Hindlimb muscle (tissue), 1 donor: ENCODE measurements at places on chromosomes 2 and 18.

- DNase-seq, result no peak
Measured at GRCh38 chr18:62011416-62011815, 118.6 kb upstream of the RNF152 start.

DNA sequence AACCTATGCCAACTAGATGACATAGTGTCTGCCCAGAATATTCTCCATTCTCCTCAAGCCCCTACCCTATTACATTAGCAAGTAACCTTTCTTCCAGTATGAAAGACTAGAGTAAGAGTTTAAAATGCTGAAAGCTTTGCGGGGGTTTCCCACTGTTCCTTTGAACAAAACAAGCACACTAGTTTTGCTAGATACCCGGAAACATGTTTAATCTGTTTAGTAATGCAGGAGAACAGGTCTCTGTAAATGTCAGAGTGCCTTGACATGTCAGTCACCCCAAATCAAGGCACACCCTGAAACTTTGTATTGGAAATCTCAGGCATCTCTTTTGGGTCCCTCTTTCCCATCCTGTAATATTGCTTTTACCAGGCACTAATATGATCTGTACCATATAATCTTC lies 11.6 kb downstream of the GALNT5 start:
- DNase-seq, result no peak

DNA sequence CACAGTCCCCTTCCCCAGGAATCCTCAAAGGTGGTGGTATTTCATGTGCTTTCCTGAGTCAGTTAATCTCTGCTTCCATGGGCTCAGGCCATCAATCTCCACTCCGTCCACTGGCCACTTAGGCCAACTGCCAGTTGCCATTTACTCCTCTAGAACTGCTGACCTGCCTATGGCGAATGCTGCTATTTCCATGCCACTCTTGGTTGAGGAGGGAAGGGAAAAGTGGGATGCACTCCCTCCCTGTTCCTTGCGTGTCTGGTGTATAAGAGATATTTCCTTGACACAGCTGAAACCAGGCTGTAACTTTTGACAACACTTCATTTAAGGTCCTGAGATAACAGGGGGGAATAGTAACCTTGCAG lies 261.5 kb downstream of the MREG start:
- DNase-seq, result no peak

GRCh38 chr2:75195076-75195691 lies 4.1 kb downstream of the TACR1 start:
- no peak for DNase-seq

DNA sequence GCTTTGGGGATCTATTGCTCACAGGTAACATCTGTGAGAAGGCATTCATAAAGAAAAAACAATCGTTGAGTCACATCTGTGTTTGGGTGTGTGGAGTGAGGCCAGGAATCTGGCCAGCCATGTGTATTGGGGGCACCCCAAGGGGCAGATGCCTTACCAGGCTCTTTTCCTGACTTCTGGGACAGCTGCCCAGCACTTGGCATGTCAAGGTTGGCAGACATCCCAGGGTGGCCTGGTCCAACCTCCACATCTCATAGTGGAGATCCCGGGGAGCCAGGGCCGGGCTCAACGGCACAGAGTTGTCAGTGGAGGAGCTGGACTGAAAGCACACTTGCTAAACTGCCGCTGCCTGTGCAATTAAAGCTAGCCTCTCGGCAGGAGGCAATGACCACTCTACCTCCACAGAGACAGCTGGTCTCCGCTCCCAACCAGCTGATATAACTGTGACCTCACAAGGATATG lies 75.3 kb upstream of the MGAT4A start:
- peak; percentile 26 for DNase-seq

DNA sequence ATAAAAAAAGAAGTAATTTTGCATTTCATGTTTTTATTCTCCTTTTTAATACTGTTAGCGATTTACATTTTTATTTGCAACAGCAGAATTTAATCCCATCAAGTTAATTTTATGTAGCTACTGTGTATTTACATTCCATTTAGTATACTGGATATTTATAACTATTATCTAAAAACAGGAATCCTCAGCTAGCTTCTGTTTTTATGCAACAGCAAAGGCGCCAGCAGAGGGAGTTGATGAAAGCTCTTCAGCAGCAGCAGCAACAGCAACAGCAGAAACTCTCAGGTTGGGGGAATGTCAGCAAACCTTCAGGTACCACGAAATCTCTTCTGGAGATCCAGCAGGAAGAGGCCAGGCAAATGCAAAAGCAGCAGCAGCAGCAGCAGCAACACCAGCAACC lies 26.2 kb upstream of the SNORC start:
- no peak for DNase-seq

DNA sequence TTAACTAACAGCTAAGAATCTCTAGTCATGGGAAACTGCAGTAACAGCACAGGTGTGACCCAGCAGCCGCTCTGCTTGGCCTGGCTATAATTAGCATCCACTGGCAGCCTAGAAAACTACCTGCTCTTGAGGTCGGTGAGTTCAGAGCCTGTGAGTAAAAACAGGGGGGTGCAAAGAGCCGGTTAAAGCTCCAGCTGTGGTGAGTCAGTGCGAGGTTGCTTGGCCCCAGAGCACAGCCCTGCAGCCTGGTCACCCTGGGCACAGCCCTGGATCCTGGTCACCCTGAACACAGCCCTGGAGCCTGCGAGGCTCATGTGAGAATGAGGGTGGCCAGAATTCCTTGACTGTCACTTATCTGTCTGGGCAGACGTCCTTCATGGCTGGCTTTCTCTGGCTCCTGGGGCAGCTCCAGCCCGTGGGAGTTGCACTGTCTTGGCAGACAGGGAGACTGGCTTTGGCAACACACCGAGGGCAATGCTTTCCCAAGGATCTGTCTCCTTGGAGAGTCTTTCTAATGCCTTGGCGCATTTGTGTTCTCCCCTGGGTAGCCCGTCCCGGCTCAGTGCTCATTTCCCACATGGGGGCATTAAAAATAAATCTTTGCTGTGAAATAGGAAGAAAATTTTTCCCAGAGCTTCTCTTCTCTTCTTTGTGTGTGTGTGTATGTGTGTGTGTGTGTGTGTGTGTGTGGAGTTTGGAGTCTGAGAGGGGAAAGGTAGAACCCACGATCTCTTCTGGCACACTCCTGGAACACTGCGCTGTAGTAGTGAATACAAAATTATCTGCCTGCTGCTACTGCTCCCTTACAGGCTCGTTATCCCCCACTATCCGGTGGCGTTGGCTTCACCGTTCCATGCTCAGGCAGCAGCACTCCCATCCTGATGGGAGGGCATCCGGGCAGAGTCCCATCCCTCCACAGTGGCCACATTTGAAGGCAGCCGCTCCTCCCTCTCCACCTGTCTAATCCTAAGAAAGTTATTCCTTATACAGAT lies 250.2 kb upstream of the MEX3C start:
- no peak for DNase-seq

- DNase-seq, result no peak
Measured at GRCh38 chr2:10141736-10142639, 19.4 kb downstream of the RRM2 start.

- peak; percentile 88 for DNase-seq
Measured at GRCh38 chr2:216987252-216987821, 127.5 kb upstream of the TNP1 start.

GRCh38 chr18:42937436-42937835 lies 178.0 kb downstream of the RIT2 start:
- DNase-seq, result no peak

GRCh38 chr2:84880645-84881521 lies at the start of gene TRABD2A:
TSS of gene TRABD2A (minus strand) at chr2:84881084. CDS start at chr2:84881039, 45 bp downstream.
- DNase-seq, result no peak

- no peak for DNase-seq
Measured at GRCh38 chr2:190005513-190005912, 57.0 kb downstream of the MSTN start.

DNA sequence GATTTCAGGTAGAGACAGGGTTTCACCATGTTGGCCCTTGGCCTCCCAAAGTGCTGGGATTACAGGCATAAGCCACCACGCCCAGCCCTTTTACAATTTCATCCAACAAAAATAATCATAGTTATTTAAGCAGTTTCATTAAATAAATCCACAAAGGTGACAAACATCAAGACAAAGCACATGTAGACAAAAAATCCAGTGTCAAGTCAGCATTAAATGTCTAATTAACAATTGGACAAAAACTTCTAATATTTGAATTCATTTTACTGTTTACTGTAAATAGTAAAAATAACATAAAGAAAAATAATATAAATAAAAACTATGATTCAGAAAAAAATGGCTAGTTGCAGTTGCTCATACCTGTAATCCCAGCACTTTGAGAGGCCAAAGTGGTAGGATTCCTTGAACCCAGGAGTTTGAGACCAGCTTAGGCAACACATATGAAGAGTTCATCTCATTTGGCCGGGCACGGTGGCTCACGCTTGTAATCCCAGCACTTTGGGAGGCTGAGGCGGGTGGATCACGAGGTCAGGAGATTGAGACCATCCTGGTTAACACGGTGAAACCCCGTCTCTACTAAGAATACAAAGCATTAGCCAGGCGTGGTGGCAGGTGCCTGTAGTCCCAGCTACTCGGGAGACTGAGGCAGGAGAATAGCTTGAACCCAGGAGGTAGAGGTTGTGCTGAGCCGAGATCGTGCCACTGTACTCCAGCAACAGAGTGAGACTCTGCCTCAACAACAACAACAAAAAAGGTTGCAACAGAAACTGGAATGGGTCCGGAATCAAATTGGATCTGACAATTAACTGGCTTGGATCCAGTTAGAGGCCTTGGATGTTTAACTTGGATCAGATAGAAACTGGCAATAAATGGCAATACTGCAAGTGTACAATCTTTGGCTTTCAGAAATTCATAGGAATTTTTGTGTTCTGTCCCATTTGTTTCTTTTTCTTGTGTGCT lies 56.9 kb upstream of the MAT2A start:
- no peak for DNase-seq

GRCh38 chr2:234491897-234492296 lies 5.0 kb downstream of the ARL4C start:
- DNase-seq, result no peak

GRCh38 chr2:46779447-46779941 lies 136.1 kb downstream of the MCFD2 start:
- DNase-seq, result no peak

DNA sequence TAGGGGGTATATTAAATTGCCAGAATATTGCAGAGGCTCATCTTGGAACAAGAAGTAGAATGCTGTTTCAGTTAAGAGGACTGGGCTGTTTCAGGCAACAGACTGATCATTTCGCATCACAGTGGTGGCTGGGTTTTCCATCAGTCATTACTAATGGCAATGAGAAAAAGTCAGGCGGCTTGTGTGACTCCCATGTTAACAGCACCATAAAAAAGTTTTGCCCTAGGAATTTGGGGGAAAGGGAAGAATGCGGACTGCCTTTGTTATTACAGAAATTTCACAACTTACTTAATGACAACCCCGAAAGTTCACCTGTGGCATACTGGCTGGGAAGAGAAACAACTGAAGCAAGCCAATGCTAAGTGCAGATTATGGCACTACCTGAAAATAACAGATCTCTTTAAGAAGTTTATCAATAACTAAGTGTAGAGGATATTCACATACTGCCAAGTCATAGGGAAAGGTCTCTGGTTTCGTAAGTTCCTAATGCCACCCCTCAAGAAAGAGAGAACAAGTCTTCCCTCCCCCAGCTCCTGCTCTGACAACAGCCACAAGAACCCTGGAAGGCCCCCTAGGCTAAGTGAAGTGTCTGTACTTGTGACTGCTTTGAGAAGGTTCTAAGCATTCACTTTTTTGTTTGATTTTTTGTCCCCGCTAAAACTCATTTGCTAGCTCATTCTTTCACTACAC lies 40.5 kb upstream of the AP1S3 start:
- no peak for DNase-seq

GRCh38 chr2:231256494-231256893 lies 58.1 kb downstream of the ARMC9 start:
- DNase-seq, result no peak

GRCh38 chr2:28048341-28048740 lies 157.8 kb downstream of the BABAM2 start:
- DNase-seq, result no peak

DNA sequence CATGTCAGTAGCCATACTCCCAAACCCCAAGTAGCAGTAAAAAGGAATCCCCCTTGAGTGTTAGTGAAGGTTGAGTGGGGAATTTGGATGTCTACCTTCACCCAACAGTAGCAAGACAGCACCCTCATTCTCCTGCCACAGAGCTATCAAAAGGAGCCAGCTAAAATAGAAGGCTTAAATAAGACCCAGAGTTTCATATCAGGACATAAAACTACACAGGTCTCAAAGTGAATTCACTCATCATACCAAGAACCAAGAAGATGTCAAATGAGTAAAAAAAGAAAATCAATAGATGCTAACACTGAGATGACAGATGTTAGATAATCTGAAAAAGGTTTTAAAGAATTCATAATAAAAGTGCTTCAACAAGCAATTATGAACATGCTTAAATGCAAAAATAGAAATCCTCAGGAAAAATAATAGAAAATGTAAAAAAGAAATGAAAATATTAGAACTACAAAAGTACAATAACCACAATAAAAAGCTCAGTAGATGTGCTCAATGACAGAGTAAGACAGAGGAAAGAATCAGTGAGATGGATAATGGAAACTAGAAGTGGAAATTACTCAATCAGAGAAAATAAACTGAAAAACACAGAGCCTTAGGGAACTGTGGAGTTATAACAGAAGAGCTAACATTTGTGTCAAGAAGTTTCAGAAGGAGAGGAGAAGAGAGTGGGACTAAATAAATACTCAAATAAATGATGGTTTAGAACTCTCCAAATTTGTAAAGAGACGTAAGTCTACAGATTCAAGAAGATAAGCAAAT lies 90.5 kb downstream of the EDAR start:
- no peak for DNase-seq

GRCh38 chr2:185127412-185127811 lies 529.1 kb downstream of the ZNF804A start:
- no peak for DNase-seq

- no peak for DNase-seq
Measured at GRCh38 chr2:188628989-188629752, 337.5 kb downstream of the GULP1 start.

DNA sequence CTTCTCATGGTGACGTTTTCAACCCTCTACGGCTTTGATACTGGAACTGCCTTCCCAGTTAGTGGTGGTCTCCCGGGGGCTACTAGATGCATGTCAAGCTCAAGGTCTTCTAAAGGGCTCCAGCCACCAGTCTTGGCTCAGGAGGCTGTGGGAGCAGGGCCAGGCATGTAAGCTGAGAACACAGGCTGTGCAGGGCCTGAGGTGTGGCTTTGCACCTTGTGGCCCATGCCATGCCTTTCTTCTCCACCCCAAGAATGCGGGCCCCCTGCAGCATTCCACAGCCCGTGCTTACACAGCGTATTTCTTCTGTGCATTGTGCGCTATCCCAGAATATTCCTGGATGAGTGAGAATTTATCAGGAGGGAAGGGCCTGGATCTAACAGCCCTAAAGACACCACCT lies 144.9 kb downstream of the SEPTIN10 start:
- no peak for DNase-seq

DNA sequence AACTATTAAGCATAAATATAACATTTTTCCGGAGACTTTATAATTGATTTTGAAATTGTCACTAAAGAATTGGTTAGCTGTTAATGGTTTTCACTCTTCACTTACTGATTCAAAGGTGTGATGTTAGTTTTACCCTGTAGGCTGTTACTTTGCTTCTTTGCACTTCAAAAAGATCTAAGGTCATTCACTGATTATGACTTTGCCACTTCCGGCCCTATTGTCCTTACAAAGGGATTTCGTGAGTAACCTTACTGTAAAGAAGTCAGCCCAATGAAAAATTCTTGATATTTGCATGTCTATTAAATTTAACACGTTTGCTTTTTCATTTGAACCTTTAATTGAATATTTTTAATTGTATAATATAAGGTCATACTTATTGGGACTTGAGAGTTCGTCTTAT lies 61.4 kb downstream of the GREB1L start:
- DNase-seq, result no peak

GRCh38 chr18:56678836-56679565 lies 27.8 kb downstream of the WDR7 start:
- no peak for DNase-seq

GRCh38 chr2:74845991-74846390 lies 12.1 kb downstream of the HK2 start:
- no peak for DNase-seq
